A549 treated with Mapracorat at 1 μM for 4 hours (cell line): ENCODE measurements at places on chromosomes 7 and 10. TPM values are rescaled to one million over a fixed set of nuclear protein-coding genes. Genes with fewer than 3 reads are reported as not detected.

OR6V1 gene
- not detected in 5 replicates for total RNA-seq

SAP25 gene
- total RNA-seq = 0.34 to 0.60 TPM (median 0.53 TPM) in 4 of 5 replicates, not detected in the other

NPM3 gene
- 103 to 127 TPM (median 117 TPM) in 5 replicates for total RNA-seq

GOLGA7B gene
- total RNA-seq = 3.2 to 4.0 TPM (median 3.6 TPM) in 5 replicates

KCNH2 gene
- 1.6 to 2.2 TPM (median 2.0 TPM) in 5 replicates for total RNA-seq
